GM12878 (cell line): ENCODE measurements at places on chromosomes 2 and 18.

GRCh38 chr2:106280722-106281446 lies 86.8 kb upstream of the UXS1 start:
- DNase-seq, result no peak

- DNase-seq, result no peak
These were observed 102.2 kb downstream of the AP1S3 start for GRCh38 chr2:223735035-223735640.

DNA sequence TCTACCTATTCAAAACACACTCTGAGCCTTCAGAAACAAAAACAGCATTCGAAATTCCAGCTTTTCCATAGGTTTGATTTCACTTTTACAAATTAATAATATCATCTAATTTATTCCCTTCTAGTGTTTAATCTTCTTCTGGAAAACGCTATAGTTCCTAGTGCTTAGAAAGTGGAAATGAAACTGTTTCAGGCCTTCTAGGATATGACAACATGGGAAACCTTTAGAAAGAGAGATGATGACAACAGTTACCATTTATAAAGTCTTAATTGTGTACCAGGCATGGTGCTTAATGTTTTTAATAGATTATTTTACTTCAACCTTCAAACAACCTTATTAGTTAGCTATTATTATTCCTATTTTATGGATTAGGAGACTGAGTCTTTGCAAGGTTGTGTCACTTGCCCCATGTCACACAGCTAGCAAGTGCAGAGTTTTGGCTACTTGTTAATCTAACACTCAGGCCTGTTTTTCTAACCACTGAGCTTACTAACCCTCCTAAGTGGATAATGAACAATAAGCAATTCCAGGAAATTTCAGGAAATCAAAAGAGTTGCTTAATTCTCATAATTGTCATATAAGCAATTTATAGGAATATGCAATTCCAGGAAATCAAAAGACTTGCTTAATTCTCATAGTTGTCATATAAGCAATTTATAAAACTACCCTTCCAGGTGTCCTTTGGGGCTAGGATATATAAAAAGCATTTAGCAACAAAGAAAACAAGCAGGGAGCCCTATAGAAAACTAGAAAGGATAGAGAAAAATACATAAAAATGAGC lies 206.0 kb downstream of the ZNF521 start:
- DNase-seq, result no peak

DNA sequence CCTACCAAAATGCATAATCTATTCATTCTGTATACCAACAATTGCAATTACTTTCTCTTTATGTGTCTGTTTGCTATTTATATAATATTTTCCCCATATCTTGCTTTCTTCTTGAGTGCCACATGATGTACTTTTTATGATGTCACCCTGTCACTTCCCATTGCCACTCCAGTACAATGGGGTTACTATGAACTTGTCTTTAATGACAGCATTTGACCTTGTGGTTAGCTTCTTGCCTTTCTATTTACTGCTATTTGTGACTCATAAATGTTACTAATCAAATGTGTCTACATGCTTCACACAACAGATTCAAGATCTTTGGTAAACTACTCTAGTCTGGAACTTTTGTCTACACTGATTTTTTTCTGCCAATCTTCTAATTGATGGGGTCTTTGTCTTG lies 486.3 kb downstream of the NR4A2 start:
- no peak for DNase-seq

DNA sequence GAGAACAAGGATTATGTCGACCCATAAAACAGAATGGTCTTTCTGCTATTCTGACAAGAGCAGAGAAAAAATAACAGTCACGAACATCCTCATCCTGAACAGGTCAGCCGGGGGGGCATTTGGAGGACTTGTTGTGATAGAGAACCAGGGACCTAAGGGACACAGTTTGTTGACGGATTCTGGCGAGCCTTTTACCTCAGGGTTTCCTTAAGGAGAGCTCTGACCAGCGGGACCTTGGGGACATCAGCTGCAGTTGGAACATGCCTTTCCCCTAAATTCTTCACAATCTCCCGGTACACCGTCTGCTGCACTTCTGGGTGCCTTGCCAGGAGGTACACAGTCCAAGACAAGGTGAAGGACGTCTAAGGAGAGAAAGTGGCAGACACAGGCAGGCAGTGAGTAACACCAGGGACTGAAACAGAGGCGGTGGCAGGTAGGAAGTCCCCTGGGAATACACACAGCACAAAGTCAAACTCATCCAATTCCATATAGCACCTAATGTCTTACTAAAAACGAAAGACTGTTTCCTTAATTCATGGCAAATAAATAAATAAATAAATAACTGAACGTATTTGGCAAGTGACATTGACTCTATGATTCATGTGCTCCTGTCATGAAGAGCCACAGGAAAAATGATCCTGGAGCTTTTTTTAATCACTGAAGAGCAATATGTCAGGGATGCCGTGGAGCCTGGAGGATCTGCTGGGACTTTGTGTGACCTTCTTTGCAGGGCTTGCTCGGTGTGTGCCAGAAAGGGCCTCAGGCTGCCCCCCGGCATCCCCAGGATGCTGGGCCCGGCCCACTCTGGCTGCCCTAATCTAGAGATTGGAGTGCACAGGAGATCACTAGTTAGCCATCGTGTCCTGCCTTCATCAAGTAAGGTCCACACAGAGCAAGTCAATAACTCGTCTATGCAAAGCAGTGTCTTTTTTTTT lies 24.7 kb downstream of the CYP27C1 start:
- DNase-seq, result no peak

DNA sequence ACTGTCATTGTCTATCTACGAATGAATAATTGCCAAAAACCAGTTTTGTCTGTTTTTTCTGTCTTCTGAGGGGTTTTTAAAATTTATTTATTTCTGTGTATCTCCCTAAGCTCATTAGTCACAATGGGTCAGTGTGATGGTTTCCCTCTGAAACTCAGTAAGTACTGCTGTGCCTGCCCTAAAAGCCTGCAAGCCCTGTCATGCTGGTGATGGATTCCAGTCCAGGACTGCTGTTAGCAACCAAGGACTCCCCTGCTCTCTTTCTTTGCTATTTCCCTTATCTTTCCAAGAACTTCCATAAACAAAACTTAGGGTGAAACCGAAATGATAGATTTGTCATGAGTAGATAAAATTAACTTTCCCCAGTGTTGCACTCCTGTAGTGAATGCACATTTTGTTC lies 11.8 kb upstream of the DSG2 start:
- DNase-seq, result no peak

DNA sequence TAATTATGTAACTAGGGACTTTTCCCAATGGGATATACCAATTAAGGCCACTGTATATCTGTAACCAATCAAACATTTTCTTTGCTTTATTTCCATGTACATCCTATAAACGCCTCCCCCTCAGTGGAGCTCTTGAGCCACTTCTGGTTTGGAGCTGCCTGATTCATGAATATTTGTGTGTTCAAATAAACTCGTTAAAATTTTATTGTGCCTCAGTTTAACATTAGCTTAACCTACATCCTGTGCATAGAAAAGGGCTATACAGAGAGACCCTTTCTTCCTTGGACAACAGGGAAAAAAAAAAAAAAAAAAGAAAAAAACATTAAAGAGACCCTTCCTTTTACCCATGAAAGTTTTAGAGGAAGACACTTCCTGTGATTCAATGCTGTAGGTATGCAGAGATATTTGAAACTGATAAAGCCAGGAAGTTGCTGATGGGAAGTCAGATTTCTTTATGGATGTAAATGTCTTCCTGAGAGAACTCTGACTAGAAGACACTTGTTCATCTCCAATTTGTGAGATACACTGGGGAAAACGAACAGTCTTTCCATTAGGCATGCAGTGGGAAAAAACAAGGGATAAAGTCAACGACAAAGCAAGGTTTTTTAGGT lies 614.6 kb upstream of the SOX11 start:
- no peak for DNase-seq

DNA sequence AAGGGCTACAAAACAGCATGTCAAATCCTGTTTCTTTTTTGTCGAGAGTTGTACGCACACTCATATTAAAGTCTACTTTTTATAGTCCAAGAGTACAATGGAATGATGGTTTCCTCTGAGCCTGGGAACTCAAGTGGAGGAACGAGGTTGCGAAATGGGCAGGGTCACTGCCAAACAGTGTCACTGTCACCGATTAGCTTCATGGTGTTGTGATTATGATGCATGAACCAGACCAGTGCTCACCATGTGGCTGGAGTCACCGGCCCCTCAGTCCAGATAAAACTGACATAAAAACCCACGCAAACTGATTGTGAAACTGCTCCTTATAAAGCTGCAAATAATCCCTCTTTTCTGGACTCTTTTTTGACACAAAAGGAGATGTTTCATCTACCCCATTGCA lies 122.0 kb downstream of the COPS8 start:
- DNase-seq, result no peak

GRCh38 chr2:9251154-9252001 lies 44.8 kb downstream of the ASAP2 start:
- no peak for DNase-seq

DNA sequence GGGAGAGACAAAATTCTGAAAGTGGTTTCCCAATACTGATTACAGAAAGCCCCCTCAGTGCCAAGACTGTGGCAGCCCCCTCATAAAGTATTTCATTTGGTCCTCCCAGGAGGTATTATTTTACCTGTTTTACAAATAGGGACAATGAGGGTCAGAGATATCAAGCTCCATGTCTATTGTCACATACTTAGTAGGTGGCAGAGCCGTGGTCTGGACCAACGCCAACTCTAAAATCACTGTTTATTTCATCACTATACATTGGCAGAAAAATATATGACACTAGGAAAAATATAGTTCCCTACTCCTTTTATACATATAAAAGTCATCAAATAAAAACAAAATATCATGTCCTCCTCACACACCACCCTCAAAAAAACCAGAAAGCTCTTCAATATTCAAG lies 68.6 kb downstream of the DHRS9 start:
- DNase-seq, result no peak
